Left renal pelvis (tissue), 4 donors: ENCODE measurements at places on chromosomes 5 and 9. TPM values are rescaled to one million over a fixed set of nuclear protein-coding genes. Genes with fewer than 3 reads are reported as not detected.

GRCh38 chr9:106111039-106111730 is 416.8 kb downstream of the TMEM38B start:
- no peak for DNase-seq

DNA sequence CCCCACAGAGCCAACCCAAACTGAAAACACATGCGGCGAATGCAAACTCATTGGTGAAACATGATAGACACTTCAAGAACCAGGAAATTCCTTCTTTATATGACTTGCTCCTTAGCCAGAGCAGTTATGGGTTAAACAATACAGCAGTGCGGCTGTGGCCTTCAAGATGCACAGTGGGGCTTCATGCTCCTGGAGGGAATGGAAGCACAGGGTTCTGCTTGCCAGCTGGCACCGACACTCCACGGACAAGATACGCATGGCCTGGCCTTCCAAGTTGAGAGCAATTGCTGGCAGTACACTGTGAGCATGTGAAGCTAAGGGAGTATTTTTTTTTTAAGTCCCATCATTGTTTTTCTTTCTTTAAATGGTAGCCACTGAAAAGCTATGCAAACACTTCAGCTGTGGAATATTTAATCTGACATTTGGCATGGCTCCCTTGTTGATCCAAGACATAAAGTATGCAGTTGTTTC is 451.6 kb upstream of the CD180 start:
- DNase-seq, result peak; percentile 45

GRCh38 chr5:73205305-73205704 is 32.3 kb downstream of the TMEM174 start:
- no peak for DNase-seq

DNA sequence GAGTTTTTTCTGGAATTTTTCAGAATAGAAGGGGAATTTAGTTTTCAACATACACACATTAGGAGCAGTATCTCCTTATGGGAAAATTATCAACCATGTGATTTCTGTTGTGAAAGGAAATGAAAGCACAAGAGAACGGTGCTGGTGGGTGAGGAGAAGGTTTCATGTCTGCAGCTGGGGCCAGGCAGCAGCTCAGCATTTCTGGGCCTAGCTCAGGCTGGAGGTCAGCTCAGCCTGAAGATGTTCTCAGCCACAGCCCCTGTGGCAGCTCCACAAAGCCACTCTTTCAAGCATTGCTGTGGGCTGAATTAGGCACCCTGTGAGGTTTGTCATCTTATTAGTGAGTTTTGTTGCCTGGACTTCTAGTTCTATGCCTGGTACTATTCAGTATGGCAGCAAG is 90.3 kb downstream of the DIRAS2 start:
- no peak for DNase-seq

GRCh38 chr9:2087500-2088313 is 72.6 kb downstream of the SMARCA2 start:
- no peak for DNase-seq

DNA sequence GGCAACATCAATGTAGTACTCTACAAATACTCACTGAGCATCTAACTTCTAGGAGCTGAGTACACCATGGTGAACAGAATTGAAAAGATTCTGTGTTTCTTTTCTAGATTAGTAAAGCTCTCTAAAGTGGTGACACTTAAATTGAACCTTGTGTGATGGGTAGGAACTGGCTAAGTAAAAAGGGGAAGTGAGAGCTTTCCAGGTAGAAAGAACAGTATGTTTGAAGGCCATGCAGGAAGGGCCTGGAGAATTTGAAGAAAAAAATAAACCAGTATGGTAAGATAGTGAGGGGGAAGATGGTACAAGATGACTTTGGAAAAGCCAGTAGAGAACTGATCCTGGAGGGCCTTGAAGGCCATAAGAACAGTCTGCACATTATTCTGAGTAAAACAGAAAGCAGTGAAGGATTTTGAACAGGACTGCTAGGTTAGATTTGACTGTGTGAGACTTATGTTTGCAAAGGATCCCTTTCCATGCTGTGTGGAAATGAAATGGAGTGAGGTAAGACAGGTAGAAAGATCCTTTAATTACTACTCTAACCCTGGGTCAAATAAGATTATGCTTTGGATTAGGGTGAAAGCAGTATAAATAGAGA is 46.7 kb upstream of the UBQLN1 start:
- DNase-seq, result no peak

DNA sequence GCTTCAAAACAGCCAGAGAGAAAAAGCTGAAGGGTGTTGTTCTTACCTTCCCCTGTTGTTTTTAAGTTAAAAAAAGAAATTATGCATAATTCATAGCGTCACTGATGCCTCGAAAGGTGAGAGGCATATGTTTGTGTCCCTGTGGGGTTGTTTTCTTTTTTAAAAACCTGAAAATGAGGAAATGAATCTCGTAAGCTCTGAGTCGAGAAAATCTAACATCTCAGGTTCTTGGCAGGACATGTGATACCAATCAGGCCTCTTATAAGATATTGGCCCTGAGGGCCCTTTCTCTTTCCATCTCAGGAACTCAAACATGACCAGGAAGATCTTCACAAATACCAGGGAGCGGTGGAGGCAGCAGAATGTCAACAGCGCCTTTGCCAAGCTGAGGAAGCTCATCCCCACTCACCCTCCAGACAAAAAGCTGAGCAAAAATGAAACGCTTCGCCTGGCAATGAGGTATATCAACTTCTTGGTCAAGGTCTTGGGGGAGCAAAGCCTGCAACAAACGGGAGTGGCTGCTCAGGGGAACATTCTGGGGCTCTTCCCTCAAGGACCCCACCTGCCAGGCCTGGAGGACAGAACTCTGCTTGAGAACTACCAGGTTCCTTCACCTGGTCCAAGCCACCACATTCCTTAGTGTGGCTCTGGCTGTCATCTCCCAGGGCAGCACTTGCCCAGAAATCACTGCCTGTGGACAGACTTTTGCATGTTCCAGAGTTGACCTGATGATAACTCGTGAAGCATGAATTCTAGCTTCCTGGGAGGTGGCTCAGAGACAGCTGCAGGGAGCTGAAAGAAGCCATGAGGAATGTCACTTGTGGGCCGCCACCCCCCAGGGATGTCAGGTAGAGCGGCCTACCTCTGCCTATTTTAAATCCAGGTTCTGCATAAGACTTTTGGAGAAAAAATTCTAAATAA is at the start of gene TAL2:
TAL2 (plus strand) TSS at position 274 of the 921 bp plus-strand sequence; CDS start at position 314, 40 bp downstream.
- DNase-seq, result no peak

- no peak for DNase-seq
Measured at GRCh38 chr5:313265-313664, 8.2 kb upstream of the AHRR start.

- no peak for DNase-seq
Measured at GRCh38 chr9:98218562-98219363, 26.3 kb upstream of the CORO2A start.

DNA sequence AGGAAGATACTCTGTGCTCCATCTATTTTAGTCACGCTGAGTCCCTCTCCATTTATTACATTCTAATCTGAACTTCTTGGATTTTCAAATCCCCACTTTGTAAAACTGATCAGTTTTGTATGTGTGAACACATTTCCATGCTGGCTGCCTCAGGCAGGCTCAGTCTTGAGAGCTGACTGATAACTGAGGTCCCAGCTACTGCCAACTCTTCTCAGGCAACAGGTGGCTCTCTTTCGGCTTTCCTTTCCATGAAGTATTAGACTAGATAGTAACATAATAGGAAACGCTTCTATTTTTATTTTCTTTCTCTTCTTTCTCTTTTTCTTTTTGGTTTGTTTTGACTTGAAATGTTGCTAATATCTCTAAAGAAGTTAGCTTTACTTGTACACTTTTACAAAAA is 138.4 kb downstream of the TARS1 start:
- DNase-seq, result no peak

The SHROOM1 gene
- 23.1 TPM for polyA plus RNA-seq

The BARX1 gene
- 0.24 TPM for polyA plus RNA-seq

The IRX2 gene
- 28.4 TPM for polyA plus RNA-seq

The FOXI1 gene
- 6.3 TPM for polyA plus RNA-seq

The ABO gene
- polyA plus RNA-seq, result 29.2 TPM

The PLAC8L1 gene
- 0.62 TPM for polyA plus RNA-seq

The GFI1B gene
- 0.39 TPM for polyA plus RNA-seq

The RPP25L gene
- polyA plus RNA-seq, result 25.7 TPM
